ENCODE measurements at places on chromosomes 3 and 15.

GRCh38 chr3:40278791-40279190, 30.7 kb upstream of the EIF1B start:
- DNase-seq = no peak

DNA sequence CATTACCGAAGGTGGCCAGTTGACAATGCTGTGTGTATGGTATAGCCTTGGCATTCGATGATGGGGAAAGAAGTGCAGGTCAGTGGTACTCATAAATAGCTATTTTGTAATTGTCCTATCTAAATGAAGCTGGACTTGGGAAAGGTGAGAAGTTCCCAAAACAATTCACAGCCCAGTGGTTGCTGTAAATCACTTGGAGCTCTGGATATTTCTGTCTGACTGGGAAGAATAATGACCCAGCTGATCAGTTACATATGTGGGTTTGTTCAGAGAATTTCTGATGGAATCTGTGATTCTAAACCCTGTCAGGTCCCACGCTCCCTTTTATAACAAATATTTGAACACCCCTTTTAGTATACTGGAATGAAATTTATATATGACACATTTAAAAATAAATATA, 133.9 kb upstream of the PFN2 start:
- no peak for DNase-seq

- DNase-seq = no peak
These were observed 5.9 kb upstream of the SYNM start for GRCh38 chr15:99098991-99099390.

DNA sequence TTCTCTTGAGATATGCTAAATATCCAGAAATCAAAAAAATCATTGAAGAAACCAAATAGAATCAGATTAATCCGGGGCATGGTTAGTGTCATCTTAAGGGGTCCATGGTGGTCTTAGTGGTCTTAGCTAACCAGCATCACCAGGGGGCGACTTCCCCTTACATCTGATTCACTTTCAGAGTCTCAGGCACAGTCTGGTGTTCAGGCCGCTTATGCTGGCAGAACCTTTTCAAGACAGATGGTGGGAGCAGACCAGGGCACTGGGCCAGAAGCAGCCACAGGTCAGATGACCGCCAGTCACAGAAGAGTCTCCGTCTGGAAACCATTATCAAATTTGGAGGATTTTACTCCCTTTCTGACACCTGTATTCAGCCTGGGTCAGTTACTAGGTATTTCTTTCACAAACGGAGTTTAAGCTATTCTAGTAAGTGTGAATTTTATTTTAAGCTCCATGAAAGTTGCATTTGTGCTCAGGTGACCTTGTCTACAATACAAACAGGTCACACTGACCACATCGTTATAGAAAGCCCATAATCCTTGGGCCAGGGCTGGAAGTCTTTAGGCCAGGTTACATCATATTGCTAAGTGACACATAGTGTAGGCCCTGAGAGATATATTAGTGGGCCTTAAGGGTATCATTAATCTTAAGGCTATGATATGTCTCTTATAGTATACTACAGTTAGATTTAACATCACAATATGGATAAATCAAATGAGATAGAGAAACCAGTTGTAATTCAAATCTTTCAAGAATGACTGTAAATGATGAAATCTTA, 365.5 kb downstream of the GBE1 start:
- no peak for DNase-seq

- DNase-seq = no peak
These were observed 333.0 kb downstream of the ZNF385D start for GRCh38 chr3:21417991-21418390.

- DNase-seq = no peak
These were observed 589 bp downstream of the KLF15 start for GRCh38 chr3:126356373-126357264.

- no peak for DNase-seq
These were observed 13.6 kb upstream of the DENND6A start for GRCh38 chr3:57706462-57706861.

GRCh38 chr3:188326111-188326510, 172.2 kb downstream of the LPP start:
- no peak for DNase-seq

- no peak for DNase-seq
These were observed 69.1 kb upstream of the MAGI1 start for GRCh38 chr3:66107855-66108254.

DNA sequence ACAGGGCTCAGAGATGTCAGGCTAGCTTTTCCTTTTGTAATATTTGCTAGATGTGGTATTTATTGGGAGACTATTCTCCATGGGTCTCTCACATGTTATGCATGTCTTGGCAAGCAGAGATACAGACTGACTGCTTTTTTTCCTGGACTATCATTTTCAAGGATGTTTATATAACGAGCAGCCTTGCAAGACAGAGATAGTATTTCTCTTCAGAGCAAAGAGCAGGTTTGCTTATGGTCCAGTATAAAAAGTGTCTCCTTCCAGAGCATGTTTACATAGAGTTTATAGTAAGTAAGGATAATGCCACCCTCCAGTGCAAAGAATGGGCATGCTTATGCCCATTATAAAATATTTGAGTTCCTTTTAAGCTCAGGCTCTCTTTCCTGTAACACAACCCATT, 24.6 kb downstream of the GTF2E1 start:
- no peak for DNase-seq

DNA sequence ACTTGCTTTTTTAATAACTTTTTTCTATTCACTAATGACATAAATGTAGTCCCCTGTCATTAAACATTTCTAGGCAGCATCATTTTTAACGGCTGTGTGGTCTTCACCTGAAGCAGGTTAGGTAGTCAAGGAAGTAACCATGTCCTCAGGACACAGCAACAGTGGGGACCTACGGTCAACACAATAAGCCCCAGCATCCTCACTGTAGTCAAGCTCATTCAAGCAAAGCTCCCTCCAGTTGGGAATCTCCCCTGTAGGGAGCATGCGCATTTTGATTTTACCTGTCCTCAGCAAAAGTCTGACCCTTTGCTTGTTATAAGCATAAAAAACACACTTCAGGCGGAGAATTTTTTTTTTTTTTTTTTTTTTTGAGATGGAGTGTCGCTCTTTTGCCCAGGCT, 151.4 kb downstream of the SHQ1 start:
- no peak for DNase-seq

- DNase-seq = no peak
These were observed 27.3 kb upstream of the UBE2E1 start for GRCh38 chr3:23778446-23778845.

DNA sequence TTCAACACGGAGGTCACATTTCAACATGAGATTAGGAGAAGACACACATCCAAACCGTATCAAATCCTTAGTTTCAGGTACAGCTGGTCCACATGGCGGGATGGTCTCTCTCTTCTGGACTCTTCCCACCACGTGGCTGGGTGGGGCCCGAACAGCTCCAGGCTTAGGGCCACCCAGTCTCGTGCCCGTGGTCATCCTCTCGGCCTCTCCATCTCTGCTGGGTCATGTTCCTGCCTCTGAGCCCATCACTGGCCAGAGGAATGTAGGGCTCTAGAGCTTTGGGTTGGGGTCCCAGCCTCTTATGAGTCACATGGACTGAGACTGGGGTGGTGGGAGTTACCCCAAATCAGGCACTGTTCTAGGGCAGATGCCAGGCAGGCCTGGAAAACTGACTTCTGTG, 12.2 kb downstream of the SYNM start:
- no peak for DNase-seq

GRCh38 chr3:162112719-162113118, 616.1 kb downstream of the OTOL1 start:
- no peak for DNase-seq

- DNase-seq = peak; percentile 40
These were observed 36.1 kb upstream of the MYO5C start for GRCh38 chr15:52331490-52332240.

DNA sequence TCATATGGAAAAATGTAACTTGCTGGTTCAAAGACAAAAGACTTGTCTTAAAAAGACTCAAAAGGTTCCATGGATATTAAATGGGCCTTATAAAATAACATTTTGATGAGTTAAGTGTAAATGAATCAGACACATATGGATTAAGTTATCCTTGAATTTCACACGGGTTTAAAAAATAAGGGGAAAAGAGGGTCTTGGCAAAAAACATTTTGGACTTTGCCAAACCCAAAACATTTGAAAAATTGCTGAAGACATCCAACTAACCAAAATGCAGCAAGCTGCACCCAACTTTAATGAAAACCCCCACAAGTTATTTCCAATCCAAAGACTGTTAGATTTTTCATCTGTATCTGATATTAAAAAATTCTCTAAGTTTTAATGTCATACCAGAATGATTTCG, 200.7 kb downstream of the MEIS2 start:
- no peak for DNase-seq

DNA sequence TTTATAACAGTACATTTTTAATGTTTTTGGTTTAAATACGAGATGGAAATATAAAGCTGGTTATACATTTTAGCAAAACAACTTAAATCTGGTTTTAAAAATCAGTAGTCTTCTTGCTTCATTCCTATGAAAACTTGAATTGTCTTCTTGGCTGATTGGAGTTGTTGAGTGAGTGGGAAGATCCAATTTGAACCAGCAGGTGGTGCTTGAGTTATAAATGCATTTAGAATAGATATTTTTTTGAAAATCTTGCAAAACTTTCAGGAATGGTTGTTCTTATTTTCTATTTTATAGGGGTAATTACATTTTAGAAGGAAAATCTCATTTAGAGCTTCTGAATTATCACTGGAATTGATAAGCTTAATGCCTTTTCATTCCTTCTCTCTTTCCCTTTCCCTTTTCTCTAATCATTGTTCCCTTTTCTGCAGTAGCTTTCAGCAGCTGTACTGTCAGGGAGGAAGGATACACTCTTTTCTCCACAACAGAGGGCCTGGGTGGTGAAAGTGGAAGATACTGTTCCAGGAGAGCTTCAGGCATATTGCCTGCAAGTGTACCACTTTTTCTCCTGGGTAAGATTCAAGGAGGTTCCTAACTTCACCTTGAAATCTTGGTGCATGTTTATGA, 335.6 kb downstream of the NLGN1 start:
- DNase-seq = peak; percentile 20

- peak; percentile 21 for DNase-seq
These were observed 2.1 kb upstream of the SNX22 start for GRCh38 chr15:64149424-64149823.

GRCh38 chr3:114624571-114625181, 330.8 kb downstream of the TIGIT start:
- DNase-seq = peak; percentile 38

- no peak for DNase-seq
These were observed 21.7 kb downstream of the EEFSEC start for GRCh38 chr3:128174675-128175590.

DNA sequence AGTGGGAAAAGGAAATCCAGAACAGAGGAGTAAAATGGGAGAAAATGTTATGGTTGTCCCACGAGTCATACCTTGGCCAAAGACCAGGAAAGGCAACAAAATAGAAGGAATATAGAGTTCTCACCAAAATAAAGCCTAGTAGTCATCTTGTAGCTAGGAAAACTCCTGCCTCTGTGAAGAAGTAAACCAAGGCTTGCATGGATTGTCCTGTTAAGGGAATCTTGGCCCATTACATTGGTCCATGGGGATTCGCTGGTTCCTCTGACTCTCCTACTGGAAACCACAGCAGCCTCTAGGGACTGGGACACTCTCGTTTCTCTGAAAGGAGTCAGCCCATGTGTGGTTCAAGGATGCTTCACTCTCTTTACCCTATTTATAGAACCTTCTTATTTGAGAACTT, 62.9 kb upstream of the FNDC3B start:
- no peak for DNase-seq
